ENCODE measurements at places on chromosomes 3 and 15.

DNA sequence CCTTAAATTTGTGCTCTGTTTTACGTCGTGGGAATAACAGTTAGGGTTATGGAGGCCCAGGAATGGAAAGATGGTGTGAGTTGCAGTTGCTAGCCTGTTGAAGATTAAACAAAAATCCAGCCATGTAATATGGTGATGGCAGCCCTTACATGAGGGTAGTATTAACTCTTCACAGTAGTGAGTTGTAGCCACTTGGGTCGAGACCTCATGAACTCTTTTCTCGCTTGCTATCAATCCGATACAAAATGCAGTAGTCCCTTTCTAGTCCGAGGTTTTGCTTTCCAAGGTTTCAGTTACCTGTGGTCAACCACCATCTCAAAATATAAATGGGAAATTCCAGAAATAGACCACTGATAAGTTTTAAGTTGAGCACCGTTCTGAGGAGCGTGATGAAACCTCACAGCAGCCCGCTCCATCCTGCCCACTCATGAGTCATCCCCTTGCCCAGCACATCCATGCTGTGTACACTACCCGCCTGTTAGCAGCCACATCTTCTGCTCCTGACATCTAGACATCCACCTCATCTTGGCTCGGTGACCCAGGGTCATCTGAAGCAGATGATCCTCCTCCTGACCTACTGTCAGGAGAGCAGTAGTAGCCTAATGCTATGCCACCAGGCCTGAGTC is 177.9 kb downstream of the CDIN1 start:
- no peak for DNase-seq

GRCh38 chr3:177889652-177890358 is 646.4 kb upstream of the KCNMB2 start:
- DNase-seq: no peak

GRCh38 chr3:142027735-142028134 is 121.6 kb downstream of the TFDP2 start:
- DNase-seq: no peak

DNA sequence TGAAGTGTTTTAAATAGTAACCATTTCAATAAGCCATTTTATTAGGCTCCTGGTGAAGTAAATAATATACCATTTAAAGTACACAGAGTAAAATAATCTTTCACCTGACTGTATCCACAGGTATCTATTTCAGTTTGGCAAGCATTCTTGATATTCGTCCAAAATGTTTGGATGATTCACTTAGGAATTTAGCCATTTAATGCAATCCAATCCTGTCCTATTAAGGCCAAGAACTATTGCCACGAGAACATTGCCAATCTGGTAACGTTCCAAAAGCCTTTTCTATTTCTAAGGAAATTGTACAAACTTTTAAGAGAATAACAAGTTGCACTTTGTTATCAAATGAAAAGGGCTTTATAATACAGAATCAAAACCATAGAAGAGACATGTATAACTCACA is 209.8 kb upstream of the THRB start:
- no peak for DNase-seq

Data from H9 (cell line).